Cortex of kidney (tissue), 1 donor: ENCODE measurements at places on chromosomes 5 and 9.

- DNase-seq, result no peak
These were observed 69.6 kb downstream of the EPB41L4B start for GRCh38 chr9:109251080-109251775.

DNA sequence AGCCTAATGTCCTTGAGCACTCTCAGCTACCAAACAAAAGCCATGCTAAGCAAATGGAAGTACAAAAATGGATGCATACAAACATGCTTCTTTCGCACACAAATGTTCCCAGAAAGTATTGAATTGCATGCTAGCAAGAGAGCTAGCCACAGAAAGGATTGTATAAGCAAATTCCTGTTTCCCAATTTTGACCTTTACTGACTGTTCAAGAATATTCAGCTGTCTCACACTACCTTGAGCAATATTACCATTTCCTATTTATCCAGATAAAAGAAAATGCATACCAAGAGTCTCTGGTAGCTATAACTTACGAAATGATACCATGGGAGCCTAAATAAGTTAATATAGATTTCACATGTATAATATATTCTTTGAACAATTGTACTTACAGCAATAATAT lies 264.6 kb downstream of the TMEM167A start:
- DNase-seq, result no peak

DNA sequence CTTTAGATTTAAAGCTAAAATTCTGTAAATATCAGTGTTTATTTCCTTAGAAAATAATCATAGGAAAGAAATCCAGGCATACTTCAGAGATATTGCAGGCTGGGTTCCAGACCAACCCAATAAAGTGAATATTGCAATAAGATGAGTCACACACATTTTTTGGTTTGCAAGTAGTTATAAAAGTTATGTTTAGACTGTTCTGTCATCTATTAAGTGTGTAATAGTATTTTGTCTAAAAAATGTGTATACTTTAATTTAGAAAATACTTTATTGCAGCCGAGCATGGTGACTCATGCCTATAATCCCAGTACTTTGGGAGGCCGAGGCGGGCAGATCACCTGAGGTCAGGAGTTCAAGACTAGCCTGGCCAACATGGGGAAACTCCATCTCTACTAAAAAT lies 6.9 kb upstream of the RIC1 start:
- DNase-seq, result no peak

- DNase-seq, result no peak
These were observed 40.7 kb upstream of the ZNF300 start for GRCh38 chr5:150945486-150945885.

GRCh38 chr9:105621001-105621400 lies 41.3 kb upstream of the TAL2 start:
- no peak for DNase-seq

- no peak for DNase-seq
These were observed 515.8 kb upstream of the ARRDC3 start for GRCh38 chr5:91898898-91899297.
